ENCODE measurements at places on chromosomes 16 and 17. TPM values are rescaled to one million over a fixed set of nuclear protein-coding genes. Genes with fewer than 3 reads are reported as not detected.

The FA2H gene
- 1.7 TPM for total RNA-seq

The CLEC19A gene
- not detected for total RNA-seq

The LRRC75A gene
- not detected for total RNA-seq

The FBXO39 gene
- 0.07 TPM for total RNA-seq

The SLC2A4 gene
- 0.56 TPM for total RNA-seq

The OTOP3 gene
- 0.14 TPM for total RNA-seq
